ENCODE measurements at places on chromosomes 2 and 18.

DNA sequence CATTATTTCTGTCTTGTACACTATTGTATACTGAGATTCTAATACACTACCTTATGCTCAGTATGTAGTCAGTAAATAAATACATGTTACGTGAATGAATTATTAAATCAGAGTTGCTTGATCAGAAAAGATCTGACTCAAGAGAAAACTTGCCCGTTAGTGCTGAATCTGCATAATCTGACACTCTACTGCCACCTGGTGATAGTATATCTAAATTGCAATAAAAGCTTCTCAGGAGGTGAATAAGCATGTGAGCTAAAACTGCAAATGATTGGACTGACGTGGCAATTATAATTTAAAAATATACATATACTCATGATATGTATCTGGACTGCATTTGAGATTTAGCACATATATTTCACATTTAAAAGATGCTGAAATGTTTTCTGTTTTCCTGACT, 70.4 kb downstream of the KIAA1328 start:
- peak; percentile 4 for DNase-seq

GRCh38 chr2:55073000-55073983, 23.0 kb upstream of the RTN4 start:
- DNase-seq, result peak; percentile 61

GRCh38 chr2:231612109-231612455, 19.4 kb downstream of the TEX44 start:
- peak; percentile 66 for DNase-seq

GRCh38 chr2:121400201-121400600, 115.2 kb upstream of the TFCP2L1 start:
- DNase-seq, result peak; percentile 55

- peak; percentile 12 for DNase-seq
Measured at GRCh38 chr2:194166818-194167217, 1490.2 kb upstream of the SLC39A10 start.

DNA sequence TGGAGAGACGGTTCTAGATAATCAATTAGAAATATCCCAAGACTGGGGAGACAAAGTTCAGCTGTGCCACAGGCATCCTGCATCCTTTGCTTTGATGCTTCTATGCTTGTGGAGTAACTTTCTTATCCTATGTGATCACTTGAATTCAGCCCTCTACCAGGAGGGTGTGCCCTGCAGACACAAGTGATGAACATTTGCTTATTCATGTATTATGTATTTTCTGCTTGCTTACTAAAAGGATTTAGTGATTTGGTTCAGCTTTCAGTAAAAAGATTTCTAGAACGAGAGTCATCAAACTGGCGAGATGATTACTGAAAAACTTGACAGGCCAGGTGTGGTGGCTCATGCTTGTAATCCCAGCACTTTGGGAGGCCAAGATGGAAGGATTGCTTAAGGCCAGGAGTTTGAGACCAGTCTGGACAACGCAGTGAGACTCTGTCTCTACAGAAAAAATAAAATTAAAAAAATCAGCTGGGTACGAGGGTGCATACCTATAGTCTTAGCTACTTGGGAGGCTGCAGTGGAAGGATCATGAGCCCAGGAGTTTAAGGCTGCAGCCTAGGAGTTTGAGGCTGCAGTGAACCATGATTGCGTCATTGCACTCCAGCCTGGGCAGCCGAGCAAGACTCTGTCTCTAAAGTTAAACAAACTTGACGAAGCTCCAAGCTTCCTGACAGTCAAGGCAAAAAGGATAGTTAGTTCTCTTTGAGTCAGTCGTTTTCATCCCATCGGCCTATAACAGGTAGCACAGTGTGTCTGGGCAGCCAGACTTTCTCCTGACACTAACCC, 13.3 kb downstream of the HK2 start:
- no peak for DNase-seq

DNA sequence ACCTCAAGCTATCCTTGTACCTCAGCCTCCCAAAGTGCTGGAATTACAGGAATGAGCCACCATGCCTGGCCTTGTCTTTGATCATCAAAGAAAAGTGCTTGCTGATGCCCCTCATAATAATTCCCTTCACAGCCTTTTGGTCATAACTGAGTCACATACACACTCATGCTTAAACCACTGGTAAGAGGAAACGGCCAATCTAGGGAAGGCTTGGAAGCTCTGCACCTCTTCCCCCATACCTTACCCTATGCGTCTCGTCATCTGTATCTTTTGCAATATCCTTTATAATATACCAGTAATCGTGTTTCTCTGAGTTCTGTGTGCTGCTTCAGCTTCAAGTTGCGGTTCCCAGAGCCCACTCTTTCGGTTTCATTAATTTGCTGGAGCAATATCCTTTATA, 4.8 kb upstream of the RNF138 start:
- DNase-seq, result peak; percentile 55

DNA sequence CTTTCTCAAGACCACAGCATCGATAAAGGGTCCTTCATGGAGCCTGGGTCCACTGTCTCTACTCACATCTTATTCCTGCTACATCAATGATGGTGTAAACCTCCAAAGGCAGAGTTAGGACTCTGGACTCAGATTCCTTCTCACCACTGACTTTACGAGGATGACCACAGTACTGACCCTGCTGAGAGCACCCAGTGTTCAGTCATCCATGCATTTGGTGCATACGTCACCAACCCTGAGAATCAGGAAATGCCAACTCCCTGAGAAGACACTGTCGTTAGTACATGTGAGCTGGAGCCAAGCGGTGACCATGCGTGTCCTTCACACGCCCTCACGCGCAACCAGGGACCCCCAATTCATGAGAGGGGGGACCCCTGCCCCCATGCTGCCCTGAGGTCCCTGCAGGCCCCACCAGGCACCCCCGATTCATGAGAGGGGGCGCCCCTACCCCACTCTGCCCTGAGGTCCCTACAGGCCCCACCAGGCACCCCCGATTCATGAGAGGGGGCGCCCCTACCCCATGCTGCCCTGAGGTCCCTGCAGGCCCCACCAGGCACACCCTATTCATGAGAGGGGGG, 178.4 kb upstream of the TPO start:
- DNase-seq, result no peak

DNA sequence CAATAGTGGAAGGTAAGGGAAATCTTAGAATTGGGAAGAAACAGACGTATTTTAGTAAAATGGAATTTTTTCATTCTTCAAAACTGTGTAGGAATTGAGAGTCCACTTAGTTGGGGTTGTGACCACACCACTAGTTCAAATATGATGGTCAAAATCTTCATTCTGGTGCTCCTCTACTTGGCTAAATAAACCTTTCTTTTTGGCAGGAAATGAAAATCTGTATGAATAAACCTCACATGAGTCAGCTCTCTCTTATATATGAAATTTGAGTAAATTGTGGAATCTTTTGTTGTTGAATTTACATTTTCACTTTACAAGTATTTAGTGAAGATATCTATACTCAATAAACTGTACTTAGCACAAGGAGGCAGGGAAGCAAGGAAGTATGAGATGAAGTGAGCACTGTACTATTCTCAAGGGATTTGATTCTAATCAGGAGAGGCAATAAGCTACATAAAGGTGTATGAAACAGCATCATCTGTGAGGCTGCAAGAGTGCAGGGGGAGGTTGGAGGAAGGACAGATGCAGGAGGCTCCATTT, 20.5 kb downstream of the IL18R1 start:
- no peak for DNase-seq

DNA sequence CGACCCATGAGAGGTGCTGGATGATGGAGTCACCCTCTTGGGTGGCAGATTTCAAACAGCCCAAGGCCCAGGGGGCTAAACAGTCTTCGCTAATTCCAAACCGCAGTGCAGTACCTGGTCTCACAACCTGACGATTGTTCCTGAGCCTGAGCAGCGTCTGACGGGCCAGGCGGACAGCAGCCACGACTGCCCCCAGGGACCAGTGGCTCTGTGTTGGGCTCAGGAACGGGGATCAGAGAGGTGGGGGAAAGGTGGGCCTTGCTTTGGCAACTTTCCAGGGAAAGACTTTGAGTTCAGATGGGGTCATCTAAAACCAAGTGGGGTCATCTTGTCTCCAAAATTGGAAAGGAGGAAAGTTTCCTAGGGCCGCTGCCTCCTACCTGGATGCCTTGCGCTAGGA, 492 bp downstream of the COLEC11 start:
- DNase-seq, result no peak

DNA sequence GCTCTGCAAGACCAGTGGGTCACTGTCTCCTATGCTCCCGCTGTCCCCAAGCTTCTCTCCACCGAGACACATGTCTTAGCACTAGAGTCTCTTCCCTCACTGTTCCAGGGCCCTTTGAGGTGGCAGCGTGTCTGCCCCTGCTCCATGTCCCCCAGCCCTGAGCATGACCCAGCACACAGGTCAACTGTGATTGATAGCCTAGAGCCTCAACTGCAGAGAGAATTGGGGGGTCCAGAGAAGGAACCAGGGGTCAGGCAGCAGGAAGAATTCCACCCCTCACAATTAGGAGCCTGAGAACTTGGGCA, 54.6 kb upstream of the ODC1 start:
- no peak for DNase-seq

DNA sequence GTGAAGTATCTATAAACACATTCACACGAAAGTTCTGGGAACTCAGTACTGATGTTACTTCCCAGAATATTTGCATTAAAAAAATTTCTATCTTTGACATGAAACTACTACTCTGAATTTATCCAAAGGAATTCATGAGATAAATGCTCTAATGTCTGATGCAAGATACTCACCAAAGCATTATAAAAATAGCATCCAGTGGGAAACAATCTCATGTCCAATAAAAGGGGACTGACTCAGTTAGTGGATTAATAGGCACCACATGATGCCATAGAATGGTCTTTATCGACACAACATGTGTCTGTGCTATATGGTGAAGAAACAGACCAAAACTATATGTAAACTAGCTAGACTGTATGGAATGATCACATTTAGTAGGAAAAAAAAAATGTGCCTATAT, 33.9 kb downstream of the LAMA3 start:
- DNase-seq, result peak; percentile 86

- DNase-seq, result no peak
Measured at GRCh38 chr2:148970385-148970784, 68.1 kb upstream of the LYPD6B start.

DNA sequence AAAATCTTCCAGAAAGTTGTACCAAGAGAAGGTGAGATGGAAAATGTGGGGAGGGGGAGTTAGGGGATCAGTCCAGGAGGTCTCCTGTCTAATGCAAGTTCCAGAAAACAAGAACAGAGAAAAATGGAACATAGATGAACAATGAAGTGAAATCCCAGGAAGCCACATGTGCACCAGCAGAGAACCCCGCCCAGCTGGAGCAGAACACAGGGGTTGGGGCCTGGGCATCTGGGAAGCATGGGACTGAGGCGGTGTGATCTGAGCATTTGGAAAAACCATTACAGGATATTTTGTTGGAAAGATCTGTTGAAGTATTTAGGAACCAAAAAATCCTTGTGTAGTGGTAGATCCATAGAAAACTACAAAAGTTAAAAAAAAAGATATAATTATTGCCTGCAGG, 133.7 kb downstream of the INO80D start:
- no peak for DNase-seq

DNA sequence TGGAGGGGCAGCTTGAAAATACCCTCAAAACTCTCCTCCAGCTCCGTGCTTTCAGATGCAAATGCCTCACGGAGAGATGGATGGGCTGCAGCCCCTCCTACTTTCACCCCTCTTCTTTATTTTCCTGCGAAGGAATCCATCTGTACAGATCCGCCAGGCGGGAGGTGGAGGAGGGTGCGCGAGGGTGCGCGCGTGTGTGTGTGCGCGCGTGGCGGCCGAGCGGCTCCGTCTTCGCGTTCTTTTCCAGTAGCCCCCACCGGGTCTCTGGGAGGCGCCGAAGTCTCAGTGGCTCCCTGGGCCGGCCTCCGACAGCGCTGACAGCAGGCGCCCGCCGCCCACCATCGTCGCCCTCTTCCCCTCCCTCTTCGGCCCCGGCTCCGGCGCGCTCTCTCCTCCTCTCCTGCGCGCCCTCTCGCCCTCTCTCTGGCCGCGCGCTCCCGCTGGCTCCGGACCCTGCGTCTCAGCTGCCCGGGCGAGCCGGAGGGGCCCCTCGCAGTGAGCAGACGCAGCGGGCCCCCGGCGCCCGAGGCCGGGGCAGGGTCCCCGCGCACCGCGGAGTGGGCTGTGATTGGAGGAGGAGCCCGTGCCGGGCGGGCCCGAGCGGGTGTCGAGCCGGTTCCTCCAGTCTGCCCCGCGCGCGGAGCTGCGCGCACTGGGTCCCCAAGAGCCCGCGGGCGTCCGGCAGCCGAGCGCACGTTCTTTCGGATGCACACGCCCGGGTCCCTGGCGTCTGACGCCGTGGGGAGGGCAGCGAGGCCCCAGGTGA, at the start of gene CDH7:
CDH7 (plus strand) TSS at position 624 of the 766 bp plus-strand sequence. CDS start 11,831 bp downstream, outside the sequence.
- DNase-seq, result peak; percentile 24

DNA sequence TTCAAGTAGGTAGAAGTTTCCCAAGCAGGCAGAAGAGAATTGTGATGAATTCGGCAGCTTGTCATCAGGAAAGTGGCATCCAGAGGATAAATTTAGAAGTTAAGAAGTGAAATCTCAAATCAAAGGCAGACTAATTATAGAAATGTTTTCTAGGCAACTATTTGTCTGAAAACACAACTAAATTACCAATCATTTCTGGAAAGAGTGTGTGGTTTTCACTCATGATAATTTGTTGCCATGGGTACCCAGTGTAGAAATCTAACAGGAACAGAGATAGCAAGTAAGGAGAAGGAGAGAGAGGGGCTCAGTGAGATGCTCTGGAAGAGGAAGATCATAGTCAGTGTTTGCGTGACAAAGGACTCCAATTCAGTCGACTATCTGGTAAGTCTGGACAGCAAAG, 208.1 kb downstream of the NCKAP5 start:
- DNase-seq, result no peak

DNA sequence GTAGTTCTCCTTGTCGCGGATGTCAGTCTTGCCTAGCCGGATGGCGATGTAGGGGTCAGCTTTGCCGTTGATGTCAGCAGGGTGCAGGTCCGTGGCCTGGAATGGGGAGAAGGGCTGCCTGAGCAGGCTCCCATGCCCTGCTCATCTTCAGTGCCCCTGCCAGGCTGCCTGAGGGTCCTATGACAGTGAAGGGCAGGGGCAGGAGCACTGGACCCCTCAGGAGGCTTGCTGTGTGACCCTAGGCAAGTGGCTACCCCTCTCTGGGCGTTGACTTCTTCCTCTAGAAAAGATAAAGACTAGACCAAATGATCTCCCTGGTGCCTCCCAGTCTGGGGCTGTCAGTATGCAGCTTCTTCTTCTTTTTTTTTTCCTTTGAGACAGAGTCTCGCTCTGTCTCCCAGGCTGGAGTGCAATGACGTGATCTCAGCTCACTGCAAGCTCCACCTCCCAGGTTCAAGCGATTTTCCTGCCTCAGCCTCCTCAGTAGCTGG, 11.9 kb downstream of the OTOF start:
- no peak for DNase-seq

GRCh38 chr2:9060819-9061218, 57.3 kb upstream of the MBOAT2 start:
- no peak for DNase-seq

DNA sequence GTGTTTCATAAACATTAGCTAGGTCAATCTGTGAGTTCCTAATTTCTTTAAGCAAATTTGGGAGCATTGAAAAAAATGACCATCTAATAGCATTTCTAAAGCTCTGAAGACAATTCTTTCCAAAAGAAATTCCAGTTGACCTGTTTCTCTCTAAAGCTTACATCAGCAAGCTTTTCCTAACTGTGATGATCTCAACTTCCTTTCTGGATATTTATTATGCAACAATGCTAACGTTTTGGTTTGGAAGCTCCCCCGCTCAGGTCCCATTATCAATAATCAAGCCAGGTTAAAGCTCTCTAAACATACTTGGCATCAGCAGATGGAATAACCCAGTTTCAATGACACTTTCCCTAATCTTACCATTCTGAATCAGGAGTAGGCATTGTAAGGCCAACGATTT, 196.3 kb upstream of the TANK start:
- no peak for DNase-seq

GRCh38 chr2:226307487-226308322, 491.9 kb downstream of the IRS1 start:
- DNase-seq, result no peak

GRCh38 chr2:166867874-166868514, 20.3 kb upstream of the XIRP2 start:
- no peak for DNase-seq
